ENCODE measurements at places on chromosomes 12 and 14. TPM values are rescaled to one million over a fixed set of nuclear protein-coding genes. Genes with fewer than 3 reads are reported as not detected.

Gene DNAH10
- 0.37 TPM for total RNA-seq

DNA sequence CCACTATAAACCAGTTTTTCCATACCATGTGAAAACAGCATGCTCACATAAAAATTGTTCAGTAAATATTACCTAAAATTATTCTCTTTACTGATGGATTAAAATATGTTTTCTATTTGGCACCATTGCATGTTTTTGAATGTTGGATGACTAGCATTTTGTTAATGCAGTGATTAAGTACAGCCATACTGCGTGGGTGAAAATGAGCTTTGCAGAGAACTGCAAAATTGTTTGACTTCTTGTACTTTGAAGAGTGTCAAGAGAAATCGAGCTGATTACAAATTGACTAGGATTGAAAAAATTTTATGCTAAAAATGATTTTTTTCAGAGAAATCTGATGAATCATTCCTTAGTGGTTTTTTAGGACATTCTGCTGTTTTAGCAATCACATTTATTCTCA, 452.9 kb downstream of the RPL10L start:
- no peaks in the 10 kb centered on the region for H3K27me3 ChIP-seq
- no peaks in the 10 kb centered on the region for H3K36me3 ChIP-seq
- H3K4me1 ChIP-seq: no peaks in the 10 kb centered on the region
- no peak for DNase-seq
- H3K4me3 ChIP-seq: no peak overlapping the region
- no peak overlapping the region for H3K27ac ChIP-seq

GRCh38 chr12:53561590-53561953, 54.3 kb upstream of the NPFF start:
- peaks cover 63% of the 10 kb centered on the region for H3K4me1 ChIP-seq
- H3K36me3 ChIP-seq: peaks cover 7% of the 10 kb centered on the region
- H3K27me3 ChIP-seq: no peaks in the 10 kb centered on the region
- H3K4me3 ChIP-seq: no peak overlapping the region
- peak overlapping the region; percentile 76 for H3K27ac ChIP-seq

DNA sequence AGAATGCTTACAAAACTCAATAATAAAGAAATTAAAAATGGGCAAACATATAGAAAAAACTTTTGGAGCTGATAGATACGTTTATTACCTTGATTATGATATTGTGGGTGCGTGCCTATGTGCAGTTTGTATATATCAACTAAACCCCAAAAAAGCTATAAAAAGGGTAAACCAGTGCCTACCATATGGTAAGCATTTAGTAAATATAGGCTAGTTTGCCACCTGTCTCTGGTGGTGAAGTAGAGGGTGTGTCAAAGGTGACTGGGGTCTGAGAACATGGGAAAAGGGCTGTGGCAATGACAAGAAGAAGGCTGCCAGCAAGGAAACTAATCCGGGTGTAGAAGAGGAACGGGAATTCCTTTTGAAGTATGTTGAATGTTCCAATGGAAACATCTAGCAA, 18.3 kb downstream of the GALNT8 start:
- no peaks in the 10 kb centered on the region for H3K36me3 ChIP-seq
- no peak overlapping the region for H3K27ac ChIP-seq

DNA sequence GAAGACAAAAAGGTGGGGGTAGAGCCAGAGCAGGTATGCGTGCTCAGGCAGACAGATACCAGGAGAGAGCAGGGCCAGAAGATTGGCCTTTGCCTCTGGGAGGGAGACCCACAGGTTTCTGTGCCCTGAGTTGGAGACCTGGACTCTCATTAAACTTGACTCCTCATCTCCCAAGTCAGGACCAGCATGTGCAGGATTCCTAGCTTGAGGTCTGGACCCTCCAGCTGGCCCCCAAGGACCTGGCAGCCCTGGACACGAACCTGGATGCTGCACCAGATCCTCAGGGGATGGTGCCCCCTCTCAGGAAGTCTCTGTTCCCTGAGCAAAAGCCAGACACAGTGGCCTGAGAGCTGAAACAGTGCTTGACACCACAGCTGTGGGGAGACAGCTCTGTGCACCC, 10.5 kb upstream of the KRT73 start:
- no peaks in the 10 kb centered on the region for H3K36me3 ChIP-seq
- DNase-seq: no peak
- H3K4me1 ChIP-seq: peaks cover 75% of the 10 kb centered on the region
- H3K4me3 ChIP-seq: peak overlapping the region; percentile 47
- H3K27ac ChIP-seq: peak overlapping the region; percentile 58
- H3K27me3 ChIP-seq: no peaks in the 10 kb centered on the region

Gene TOMM20L
- total RNA-seq: not detected

- peaks cover 7% of the 10 kb centered on the region for H3K27me3 ChIP-seq
- no peaks in the 10 kb centered on the region for H3K36me3 ChIP-seq
- DNase-seq: no peak
- H3K4me1 ChIP-seq: peaks cover 10% of the 10 kb centered on the region
These were observed 16.7 kb upstream of the TMEM106C start for GRCh38 chr12:47946413-47947323.

Measured in activated CD4-positive, alpha-beta T cell treated with anti-CD3 and anti-CD28 coated beads for 36 hours (primary cell).